ENCODE measurements at places on chromosomes 2 and 18. TPM values are rescaled to one million over a fixed set of nuclear protein-coding genes. Genes with fewer than 3 reads are reported as not detected.

Gene SLC19A3
- total RNA-seq = 2.4 TPM

Gene OR6B2
- total RNA-seq = not detected

Gene ERBB4
- total RNA-seq = not detected

Gene ADD2
- 28.6 TPM for total RNA-seq

Gene SOCS6
- 34.1 TPM for total RNA-seq

Gene DUSP2
- 0.38 TPM for total RNA-seq

Gene PDE11A
- 0.30 TPM for total RNA-seq

Gene SERPINB13
- not detected for total RNA-seq

Gene TUBA3D
- total RNA-seq = 5.1 TPM

Gene CXCR1
- not detected for total RNA-seq

Gene UGT1A7
- total RNA-seq = 4.8 TPM

Gene IL18R1
- 1.0 TPM for total RNA-seq

Gene MAPK4
- total RNA-seq = 0.28 TPM

Gene SH3YL1
- total RNA-seq = 9.2 TPM

Gene MC4R
- not detected for total RNA-seq

Gene PLEKHH2
- total RNA-seq = 1.5 TPM

Gene NYAP2
- not detected for total RNA-seq

Gene SERPINB2
- total RNA-seq = 0.07 TPM

Gene SERPINB11
- not detected for total RNA-seq

Gene AQP12B
- not detected for total RNA-seq

Gene AGAP1
- total RNA-seq = 23.2 TPM

Gene EFEMP1
- 44.2 TPM for total RNA-seq

Gene SERPINB7
- 2.8 TPM for total RNA-seq
